ENCODE measurements at places on chromosomes 16 and 17. TPM values are rescaled to one million over a fixed set of nuclear protein-coding genes. Genes with fewer than 3 reads are reported as not detected.

- DNase-seq = no peak
Measured at GRCh38 chr16:85153656-85154091, 41.4 kb upstream of the CIBAR2 start.

The VWA3A gene
- 0.27 TPM for total RNA-seq

The SDR42E1 gene
- not detected for total RNA-seq

DNA sequence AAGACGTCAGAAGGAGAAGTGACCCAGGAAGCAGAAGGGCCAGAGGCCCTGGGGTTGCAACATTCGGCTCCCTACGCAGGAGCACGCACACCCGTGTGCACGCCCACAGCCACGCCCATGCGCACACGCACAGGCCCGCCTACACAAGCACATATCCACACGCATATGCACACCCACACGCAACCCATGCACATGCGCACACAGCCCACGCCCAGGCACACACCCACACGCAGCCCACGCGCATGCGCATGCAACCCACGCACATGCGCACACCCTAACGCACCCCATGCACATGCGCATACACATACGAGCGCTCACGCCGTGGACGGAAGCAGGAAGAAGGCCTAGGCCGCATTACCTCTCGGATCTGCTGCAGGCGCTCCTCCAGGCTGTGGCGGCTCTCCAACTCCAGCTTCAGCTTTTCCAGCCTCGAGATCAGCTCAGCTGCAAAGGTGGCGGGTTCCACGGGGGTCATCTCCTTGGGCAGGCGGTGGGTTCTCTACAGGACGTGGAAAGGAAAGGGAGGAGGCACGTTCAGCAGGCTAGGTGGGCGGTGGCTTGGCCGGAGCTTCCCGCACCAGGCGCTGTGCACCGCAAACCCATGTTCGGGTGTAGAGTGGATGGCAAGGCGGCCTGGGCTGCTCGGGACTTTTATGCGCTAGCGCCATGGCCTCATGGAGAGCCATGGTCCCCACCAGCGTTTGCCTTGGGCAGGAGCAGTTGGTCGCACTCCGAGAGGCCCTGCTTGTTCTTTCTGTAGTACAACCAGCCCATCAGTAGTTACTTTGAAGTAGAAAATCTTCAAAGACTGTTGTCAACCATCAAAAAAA is 23.4 kb downstream of the AXIN2 start:
- no peak for DNase-seq

GRCh38 chr16:56506941-56507340 is 12.9 kb downstream of the BBS2 start:
- DNase-seq = no peak

All from osteocyte (in vitro differentiated cells).